CD4-positive, alpha-beta T cell treated with Interleukin-6 at 100 ng/mL for 8 hours (primary cell): ENCODE measurements at places on chromosomes 12 and 14.

DNA sequence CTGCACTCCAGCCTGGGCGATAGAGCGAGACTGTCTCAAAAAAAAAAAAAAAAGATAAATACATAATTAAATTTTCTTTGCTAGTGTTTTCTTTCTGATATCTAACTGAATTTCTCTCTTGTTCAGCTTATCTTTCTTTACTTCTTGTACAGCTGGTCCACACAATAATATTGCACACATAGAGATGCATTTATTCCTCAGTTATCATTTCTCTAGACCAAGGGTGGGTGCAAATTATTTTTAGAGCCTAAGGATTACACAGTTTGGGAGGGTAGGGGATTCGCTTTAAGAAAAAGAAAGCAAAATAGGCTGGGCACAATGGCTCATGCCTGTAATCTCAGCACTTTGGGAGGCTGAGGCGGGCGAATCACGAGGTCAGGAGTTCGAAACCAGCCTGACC lies 17.9 kb downstream of the A2ML1 start:
- no peak for DNase-seq

- DNase-seq: no peak
Measured at GRCh38 chr14:95228240-95228639, 70.9 kb upstream of the DICER1 start.

- no peak for DNase-seq
Measured at GRCh38 chr14:28102001-28102400, 664.6 kb upstream of the FOXG1 start.

- no peak for DNase-seq
Measured at GRCh38 chr14:49017447-49017846, 568.7 kb downstream of the RPS29 start.

- no peak for DNase-seq
Measured at GRCh38 chr12:32161058-32161457, 54.4 kb downstream of the BICD1 start.

- peak; percentile 26 for DNase-seq
Measured at GRCh38 chr14:44846232-44846824, 115.4 kb downstream of the KLHL28 start.

DNA sequence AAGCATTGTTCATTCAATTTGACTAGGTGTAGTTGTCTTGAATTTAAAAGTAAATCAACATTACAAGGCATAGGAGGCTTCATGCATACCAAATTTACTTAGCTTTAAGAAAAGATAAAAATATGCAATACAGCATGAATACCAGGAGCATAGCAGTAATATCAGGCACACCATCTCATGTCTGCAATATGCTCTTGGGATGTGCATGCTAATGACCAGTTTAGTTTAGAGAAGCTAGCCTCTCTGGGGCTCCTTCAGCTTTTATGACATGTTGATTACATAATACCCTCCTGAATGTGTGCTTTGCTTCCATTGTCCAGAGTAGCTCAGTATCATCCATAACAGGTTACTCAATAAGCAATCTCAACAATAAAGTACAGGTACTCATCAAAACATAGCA lies 497.2 kb downstream of the FLRT2 start:
- no peak for DNase-seq

DNA sequence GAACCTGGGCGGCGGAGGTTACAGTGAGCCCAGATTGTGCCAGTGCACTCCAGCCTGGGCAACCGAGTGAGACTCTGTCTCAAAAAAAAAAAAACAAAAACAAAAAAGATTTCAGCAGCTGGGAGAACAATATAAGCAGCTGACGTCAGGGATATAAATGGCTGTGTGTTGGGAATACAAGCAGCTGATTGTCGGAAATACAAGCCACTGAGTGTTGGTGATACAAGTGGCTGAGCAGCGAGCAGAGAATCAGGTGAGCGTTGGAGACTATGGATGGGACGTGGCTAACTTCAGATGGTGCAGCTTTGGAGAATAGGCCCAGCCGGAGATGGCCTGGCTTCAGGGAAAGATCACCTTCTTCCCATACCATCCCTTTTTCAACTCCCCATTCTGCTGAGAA lies 32.0 kb downstream of the PSEN1 start:
- no peak for DNase-seq

DNA sequence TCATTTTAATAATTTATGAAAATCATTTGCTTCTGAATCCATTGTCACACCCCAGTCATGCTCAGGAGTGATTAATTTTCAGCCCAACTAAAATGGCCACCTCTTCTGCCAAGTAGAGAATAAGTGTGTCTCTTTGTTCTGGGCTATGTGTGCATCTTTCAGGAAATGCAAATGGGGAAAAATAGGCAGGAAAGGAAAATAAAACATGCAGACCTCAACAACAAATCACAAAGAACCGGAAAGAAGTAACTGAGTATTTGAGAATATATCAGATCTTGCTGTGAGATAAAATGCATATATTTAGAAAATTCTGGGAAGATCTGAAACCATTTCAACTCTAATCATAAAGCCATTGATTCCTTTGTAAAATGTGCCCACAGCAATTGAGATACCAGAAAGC lies 763.9 kb downstream of the GALC start:
- DNase-seq: no peak

GRCh38 chr12:10364815-10365622 lies 24.8 kb downstream of the KLRK1 start:
- DNase-seq: peak; percentile 68

- DNase-seq: no peak
Measured at GRCh38 chr14:100176811-100177327, 17.4 kb upstream of the DEGS2 start.

GRCh38 chr14:28759653-28760313 lies 6.8 kb upstream of the FOXG1 start:
- no peak for DNase-seq

DNA sequence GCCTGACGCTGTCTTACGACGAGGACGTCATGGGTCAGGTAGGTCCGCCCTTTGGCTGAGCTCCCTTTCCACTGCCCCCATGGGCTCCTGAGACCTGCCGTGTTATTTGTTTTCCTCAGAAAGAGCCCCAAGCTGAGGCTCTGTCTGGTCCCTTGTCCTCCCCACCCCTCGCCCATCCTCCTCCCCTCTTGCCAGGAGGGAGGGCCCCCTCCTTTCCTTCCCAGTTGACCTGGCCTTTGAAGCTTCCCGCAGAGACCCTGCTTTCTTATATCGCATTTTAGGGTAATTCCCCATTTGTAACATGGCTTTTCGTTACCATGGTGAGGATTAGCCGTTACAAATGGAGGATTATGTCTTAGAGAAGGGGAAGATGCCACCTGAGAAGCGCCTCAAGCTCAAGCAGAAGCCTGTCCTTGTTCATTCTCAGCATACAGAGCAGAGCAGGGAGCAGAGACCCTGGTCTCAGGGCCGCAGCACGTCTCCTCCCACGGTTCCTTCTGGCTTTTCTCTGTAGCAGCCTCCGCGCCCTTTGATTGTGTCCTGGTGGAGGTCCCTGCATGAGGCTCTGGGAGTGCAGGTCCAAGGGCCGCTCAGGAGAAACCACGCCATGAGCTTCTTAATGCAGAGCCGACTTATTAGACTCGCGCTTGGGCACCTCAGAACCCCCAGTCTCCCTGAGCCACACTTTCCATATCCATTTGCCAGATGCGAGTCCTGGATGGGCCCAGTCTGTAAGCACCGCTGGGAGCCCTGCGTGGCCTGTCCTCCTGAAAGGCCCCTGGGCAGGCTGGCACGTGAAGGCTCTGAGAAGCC lies 47.2 kb downstream of the UBE3B start:
- no peak for DNase-seq

DNA sequence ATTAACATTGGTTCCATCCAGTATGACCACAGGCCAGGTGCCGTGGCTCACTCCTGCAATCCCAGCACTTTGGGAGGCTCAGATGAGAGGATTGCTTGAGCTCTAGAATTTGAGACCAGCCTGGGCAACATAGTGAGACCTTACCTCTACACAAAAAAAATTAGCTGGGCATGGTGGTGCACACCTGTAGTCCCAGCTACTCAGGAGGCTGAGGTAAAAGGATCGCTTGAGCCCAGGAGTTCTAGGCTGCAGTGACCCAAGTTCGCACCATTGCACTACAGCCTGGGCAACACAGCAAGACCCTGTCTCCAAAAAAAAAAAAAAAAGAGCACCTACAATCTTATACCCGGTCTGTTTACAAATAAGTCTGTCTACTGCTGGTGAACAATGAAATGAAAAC lies 9.9 kb downstream of the LTA4H start:
- no peak for DNase-seq

DNA sequence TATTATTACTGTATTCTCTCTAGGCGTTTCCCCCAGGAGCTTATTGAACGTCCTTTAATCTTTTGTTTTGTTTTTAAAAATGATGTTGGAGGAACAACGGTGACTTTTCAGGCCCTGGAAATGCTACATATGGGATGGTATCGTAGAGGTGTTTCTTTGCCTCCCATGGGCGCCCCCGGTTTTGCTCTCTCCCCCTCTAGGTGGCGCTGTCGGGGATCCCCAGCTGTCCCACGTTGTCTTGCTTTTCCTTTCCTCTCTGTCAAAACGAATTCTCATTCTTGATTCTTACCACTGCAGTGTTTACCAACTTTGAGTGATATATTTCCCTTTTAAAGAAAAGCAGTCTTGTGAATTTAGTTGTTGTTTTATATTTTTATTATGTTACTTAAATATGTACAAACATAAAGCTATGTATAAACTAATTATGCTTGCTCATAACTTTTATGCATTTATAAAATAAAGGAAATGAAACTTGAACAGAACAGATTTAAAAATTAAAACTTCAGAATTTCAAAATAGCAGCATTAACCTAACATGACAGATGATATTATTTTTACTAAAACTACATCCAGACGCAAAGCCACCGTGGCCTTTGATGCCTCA lies 171.9 kb downstream of the RGS6 start:
- DNase-seq: no peak

DNA sequence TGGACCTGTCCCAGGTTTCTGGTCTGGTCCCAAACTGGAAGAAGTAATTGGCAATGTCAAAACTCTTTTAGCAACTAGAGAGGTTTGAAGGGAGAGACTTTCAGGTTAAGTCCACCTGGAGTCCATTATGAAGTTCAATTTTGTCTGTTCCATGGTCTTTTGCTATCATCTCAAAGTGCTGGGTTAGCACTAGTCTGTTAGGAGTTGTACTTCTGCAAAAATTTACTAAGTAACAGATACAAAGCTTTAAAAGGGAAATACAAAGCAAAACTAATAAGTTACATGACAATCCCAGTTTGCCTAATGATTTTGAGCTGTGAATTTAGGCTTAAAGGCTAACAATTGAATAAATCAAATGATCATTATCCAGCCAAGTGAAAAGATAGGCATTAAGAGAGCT lies 643.9 kb downstream of the C12orf50 start:
- DNase-seq: no peak

GRCh38 chr12:2877953-2878732 lies 1.1 kb downstream of the RHNO1 start:
- DNase-seq: no peak

DNA sequence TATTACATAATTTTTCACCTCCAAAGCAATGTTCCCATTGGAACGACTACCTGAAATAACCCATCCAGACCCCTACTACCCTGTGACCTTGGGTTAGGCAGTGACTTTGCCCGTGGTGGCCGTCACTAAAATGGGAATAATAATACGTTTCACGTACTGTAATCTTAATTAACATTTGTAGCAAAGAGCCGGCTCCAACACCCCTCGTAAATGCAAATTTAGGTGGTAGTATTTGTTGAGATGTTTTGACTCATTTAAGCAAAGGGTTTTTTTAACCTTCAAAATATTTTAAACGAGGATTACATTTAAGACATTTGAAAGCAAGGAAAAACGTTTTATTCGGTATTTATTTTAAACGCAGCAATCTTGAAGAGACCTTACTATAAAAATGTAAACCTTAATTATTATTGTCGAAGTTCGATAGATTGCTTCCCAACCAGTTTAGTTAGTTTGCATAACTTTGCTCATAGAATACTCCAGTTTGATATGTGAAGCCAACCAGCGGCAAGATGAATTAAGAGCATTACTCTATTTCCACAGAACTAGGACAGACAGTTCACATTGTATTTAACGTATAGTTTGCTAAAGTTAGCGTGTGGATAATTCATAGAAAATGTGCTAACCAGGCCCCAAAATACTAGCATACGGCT lies 1.4 kb upstream of the ARID2 start:
- no peak for DNase-seq

- DNase-seq: no peak
Measured at GRCh38 chr14:58665773-58666500, 28.2 kb downstream of the DACT1 start.

- no peak for DNase-seq
Measured at GRCh38 chr12:19530637-19531023, 91.3 kb downstream of the AEBP2 start.

DNA sequence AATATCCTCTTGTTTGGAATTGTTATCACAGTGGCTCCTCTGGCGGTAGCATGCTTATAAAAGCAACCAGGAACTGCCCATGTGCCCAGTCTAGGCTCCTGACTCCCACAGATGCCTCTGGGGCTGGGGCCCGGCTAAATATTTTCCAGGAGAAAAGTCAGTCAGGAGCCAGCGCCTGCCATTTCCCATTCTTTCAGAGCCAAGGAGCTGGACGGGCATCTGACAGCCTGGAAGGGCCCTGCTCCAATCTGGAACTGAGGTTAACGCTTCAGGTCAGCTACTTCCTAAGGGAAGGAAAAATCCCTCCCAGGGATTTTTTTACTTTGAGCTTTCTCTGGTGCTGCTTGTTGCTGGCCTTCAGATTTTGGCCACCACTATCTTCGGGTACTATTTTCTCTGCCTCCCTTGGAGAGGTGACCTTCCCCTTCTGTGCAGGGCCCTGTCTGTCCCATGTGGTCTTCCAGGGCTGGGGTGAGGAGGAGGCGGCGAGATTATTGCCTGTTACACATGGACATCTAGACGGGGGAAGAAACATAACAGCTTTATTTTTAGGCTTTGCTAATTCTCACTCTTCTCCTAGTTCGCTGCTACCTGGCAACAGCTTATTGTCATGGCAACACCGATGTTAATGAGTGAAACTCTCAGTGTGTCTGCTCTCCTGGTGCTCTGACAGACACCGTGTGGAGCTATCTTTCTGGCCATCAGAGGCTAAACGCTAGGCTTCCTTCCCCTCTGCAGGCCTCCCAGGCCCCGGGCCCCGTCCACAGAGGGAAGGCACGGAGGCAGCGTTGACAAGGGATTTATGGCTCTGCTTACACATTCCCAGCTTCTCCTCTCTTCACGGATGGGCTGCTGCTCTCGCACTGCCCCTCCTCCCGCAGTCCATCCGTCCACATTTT lies 160.4 kb downstream of the CACNA1C start:
- DNase-seq: no peak

DNA sequence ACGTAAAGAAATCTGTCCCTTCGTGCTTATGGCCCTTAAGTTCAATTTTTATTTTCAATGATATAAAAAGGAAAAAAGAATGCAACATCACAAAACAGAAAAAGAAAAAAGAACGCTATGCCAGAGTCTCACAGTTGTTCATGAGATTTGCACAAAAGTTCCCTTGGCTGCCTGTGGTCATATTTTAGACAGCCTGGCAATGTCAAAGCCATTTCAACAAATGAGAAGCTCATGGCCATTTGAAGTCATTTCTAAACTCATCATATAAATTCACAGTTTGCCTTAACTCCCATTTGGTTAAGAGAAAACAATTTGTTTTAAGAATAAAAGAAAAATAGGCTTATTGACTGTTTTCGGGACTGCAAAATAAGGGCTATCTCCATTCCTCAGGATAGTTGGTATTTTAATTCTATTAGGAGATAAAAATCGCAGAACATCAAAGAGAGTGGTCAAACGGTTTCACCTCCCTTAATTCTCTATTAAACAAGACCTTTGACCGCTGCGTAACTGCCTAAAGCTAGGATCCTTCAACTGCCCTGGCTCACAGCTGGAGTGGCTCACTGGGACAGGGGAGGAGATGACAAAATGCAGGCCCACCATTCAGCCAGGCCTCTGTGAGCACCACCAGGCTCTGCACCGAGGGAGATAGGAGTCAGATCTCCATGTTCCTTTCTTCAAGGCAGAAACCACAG lies 119.2 kb upstream of the DAAM1 start:
- no peak for DNase-seq

GRCh38 chr14:105488781-105489541 lies 2.1 kb upstream of the TEDC1 start:
- no peak for DNase-seq
